ENCODE measurements at places on chromosomes 11 and 22.

DNA sequence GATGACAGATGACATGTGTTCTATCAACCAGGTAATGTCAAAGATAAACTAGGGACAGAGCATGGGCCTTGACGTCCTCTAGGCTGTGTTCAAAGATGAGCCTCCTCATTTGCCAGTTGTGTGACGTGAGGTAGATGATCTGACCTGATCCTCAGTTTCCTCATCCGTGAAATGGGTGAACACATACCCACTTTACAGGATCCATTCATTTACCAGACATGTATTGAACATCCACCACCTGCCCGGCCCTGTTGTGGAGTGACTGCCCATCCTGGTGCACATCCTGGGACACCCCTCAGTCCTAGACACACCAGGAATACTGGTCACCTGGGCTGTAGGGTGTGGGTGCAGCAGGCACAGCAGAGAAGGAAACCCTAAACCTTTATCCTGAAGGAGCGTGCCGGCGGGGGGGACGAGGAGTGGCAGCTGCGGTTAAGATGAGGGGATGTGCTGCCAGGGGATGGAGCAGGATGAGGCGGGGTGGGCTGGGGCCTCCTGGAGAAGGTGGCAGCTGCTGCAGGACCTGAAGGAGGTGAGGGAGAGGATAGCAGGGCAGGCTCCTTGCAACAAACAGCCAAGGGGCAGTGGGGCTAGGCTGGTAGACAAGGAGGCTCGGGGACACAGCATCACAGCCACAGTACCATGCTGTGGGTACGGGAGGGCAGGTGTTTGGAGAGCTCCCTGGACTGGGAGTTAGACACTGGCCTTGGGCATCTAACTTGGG lies 8.4 kb downstream of the CLDN5 start:
- no peak for DNase-seq

GRCh38 chr22:20087319-20088262 lies 7.5 kb downstream of the DGCR8 start:
- DNase-seq: no peak

DNA sequence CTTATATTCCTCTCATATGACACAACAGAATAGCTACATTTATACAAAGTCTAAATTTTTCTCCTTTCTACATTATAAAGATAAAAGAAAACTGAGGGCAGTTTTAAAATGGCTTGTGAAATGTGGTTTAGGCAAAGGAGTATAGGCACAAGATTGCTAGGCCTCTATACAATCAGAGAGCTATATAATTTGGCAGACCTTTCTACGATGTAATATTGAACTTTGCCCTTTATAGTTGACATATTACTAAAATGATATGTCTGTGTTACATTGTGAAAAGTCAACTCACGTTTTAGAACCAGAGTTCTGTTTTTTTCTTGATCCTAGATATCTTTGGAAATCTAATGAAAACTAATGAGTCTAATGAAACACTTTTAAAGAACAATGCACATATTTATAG lies 430.2 kb downstream of the DLG2 start:
- DNase-seq: no peak

- no peak for DNase-seq
Measured at GRCh38 chr11:112995423-112996090, 34.3 kb downstream of the NCAM1 start.

- DNase-seq: no peak
Measured at GRCh38 chr11:2512431-2513407, 67.9 kb downstream of the KCNQ1 start.

- DNase-seq: no peak
Measured at GRCh38 chr22:39510529-39511149, 8.5 kb downstream of the MIEF1 start.

DNA sequence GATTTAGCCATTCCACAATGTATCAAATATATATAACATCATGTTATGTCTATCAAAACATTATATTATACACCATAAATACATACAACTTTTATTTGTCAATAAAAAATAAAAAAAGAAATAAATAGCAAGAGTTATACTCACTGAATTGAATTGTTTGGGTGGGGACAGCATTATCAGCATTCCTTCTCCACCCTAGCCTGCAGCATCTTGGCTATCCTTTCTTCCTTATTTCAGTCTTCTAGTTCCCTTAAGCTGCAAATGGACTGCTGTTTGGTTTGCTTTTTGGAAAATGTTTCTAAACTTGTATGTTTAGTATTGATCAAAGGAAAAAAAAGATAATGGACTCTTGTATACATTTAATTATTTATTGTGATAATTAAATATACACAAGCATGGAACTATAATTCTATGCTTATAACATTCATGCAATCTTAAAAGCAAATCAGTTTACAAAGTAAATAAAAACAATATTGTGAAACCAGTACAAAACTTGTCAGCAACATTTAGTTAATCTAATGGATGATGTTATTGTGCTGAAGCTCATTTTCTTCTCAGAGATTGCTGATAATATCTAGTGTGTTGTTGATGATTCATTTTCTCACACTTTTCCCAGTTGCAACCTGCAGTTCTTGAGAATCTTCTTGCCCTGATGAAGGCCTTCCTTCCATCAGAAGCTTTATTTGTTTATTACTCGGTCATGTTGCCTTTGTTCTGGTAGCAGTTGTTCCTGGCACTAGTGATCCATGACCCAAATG lies 5.0 kb downstream of the ARHGAP42 start:
- DNase-seq: no peak

DNA sequence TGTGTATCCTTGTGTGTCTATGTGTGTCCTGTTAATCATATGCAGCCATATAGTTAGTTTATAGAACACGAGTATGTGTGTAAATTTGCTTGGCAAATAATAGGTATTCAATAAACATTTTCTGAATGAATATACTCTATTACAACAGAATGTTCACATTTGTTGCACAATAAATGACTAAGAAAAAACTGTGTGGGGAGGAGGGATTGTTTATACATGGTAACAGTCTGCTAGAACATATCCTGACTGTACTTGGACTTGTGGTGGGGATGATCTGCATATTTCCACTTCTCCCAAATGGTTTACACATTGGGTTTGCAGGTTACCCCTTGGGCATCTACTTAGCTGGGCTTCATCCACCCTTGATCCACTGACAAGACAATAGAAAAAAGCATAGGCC lies 194.6 kb downstream of the INSC start:
- DNase-seq: no peak

GRCh38 chr22:47558828-47559700 lies 796.6 kb downstream of the TBC1D22A start:
- DNase-seq: no peak

- no peak for DNase-seq
Measured at GRCh38 chr11:35658020-35658948, 4.3 kb upstream of the TRIM44 start.

GRCh38 chr22:42651134-42651533 lies 1.9 kb upstream of the CYB5R3 start:
- DNase-seq: no peak

- no peak for DNase-seq
Measured at GRCh38 chr22:23070418-23071229, at the start of gene GNAZ. TSS of gene GNAZ (plus strand) at chr22:23070519. CDS start at chr22:23095696, 25,177 bp downstream.

DNA sequence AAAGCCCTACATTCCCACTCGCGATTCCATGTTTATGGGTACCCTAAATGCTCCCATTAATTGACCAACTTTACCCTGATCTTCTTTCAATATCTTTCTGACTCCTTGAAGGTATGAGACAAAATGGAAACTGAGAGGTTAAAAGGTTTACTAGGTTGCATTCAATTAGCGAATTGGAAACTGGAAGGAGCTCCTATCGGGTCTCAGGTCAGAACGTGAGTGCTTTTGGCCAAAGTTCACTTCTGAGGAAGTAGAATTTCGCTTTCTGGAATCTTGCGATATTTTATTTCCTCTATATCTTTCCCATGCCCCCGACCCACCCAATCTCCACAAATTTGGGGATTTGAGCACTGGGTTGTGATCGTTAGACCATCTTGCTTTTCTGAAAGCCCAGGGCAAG lies 2.6 kb downstream of the EHF start:
- DNase-seq: no peak

Data from NCI-H2081 (cell line).